Effector memory CD4-positive, alpha-beta T cell (primary cell): ENCODE measurements at places on chromosomes 3 and 15.

- no peak for DNase-seq
Observed at GRCh38 chr3:129034642-129035041, 25.9 kb upstream of the GP9 start.

DNA sequence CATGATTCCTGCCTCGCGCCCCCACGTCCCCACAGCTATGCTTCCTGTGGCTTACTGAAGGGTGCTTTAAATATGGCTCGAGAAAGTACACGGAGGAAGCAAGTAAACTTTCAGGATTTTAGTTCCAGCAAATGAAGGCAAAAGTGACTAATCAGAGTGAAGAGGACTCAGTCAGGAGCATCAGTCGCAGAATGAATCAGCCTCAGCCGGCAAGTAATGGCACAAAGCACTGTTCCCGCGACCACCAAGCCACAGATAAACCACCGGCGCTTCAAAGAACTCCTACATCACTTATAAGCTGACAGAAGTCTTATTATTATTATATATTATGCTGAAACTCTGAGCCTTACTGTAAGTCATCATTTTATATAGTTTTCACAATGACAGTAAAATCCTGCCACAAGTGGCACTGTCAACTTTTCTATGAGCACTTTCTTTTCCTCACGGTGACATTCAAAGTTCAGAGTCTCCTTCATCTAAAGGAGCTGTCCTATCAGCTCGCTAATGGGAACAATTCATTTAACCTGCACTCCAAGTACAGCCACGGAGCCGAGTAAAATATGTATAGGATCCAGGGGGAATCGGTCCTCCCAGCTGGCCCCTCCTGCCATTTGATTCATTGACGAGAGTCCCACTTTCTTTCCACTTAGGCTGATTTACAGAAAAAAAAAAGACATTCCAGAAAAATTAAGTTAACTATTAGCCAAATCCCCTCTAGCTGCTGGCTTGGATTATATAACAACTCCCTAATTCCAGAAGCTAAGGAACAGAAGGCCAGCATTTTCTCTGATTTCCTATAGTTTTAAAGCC is 217.0 kb upstream of the ICE2 start:
- no peak for DNase-seq

DNA sequence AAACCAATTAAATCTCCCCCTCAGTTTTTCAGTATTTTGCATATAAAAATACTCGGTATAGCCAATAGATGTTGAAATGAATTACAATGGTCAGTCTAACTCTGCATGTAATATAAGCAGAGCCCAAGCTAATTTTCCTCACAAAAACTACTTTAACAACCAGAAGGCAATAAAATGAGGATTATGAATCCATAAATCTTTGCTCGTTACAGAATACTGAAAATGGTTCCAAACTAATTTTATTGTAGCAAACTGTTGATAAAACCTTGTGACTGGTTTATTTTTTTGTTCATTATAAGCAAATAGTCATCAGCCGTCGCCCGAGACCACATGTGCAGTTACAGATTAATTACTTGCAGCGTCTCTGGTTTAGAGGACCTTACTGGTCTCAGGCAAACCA is 183.2 kb downstream of the SSR3 start:
- DNase-seq, result no peak

GRCh38 chr15:68791431-68792283 is 29.0 kb downstream of the ANP32A start:
- peak; percentile 33 for DNase-seq

- DNase-seq, result no peak
Observed at GRCh38 chr15:29616512-29616911, 205.8 kb downstream of the TJP1 start.

DNA sequence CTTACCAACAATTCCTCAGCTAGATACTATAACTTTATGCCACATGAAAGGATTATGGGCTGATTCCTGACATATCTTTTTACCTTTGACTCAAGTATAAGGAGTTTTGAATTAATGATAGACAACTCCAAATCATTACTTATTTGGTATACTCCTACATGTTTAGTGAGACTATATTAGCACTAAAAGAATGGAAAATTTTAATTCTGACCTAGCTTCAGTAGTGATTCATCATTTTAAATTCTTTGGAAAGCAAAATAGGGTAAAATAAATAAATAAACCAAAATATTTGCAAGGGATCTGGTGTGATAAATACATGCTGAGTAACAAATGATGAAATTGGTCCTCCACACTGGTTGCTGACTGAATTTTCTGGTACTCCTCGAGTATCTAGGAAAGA is 42.3 kb upstream of the VGLL3 start:
- DNase-seq, result no peak

GRCh38 chr15:90720131-90720530 is 3.0 kb downstream of the BLM start:
- DNase-seq, result no peak

GRCh38 chr3:89353465-89353864 is 246.0 kb downstream of the EPHA3 start:
- no peak for DNase-seq

DNA sequence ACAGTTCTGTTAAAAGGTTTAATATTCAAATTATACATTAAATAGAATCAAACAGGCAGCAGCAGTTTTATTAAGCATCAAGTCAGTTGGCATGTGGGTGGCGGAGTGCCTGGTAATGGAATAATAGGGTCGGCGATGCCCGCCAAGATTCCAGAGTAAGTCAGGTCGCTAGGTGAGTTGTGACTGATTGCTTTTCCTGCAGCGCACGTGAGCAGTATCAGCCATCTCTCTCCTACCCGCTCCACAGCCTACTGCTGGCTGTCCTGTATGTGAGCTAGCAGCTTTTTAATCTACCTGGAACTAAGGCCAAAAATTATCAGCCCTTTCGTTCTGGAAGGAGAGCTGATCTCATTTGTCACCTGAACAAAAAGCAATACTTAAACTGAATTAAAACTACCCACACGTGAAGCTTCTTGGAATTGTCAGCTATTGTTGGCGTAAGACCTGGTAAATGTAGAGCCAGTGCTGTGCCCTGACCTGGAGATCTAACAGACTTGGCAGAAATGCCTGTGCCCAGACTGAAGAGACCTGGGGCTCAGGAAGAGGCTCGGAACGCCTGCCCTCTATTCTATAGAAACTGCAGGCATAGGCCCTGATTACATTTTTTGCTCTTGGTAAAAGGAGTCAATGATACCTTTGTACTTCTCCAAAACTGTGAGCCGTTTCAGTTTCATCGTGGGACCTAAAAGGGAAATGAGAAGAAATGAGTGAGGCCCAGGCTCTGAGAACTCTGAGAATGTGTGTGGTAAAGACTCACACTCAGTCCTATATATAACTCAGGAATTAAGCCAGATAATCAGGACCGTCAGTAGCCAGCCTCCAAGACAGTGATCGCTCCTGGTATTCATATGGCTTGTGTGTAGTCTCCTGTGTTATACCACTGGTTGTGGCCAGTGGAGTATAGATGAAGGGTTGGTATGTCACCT is 21.9 kb downstream of the IDH3A start:
- DNase-seq, result no peak

GRCh38 chr3:142489572-142490323 is 41.9 kb upstream of the XRN1 start:
- no peak for DNase-seq

- DNase-seq, result no peak
Observed at GRCh38 chr3:182568261-182568660, 225.0 kb upstream of the ATP11B start.

- DNase-seq, result no peak
Observed at GRCh38 chr3:173932624-173933023, 535.1 kb downstream of the NLGN1 start.

DNA sequence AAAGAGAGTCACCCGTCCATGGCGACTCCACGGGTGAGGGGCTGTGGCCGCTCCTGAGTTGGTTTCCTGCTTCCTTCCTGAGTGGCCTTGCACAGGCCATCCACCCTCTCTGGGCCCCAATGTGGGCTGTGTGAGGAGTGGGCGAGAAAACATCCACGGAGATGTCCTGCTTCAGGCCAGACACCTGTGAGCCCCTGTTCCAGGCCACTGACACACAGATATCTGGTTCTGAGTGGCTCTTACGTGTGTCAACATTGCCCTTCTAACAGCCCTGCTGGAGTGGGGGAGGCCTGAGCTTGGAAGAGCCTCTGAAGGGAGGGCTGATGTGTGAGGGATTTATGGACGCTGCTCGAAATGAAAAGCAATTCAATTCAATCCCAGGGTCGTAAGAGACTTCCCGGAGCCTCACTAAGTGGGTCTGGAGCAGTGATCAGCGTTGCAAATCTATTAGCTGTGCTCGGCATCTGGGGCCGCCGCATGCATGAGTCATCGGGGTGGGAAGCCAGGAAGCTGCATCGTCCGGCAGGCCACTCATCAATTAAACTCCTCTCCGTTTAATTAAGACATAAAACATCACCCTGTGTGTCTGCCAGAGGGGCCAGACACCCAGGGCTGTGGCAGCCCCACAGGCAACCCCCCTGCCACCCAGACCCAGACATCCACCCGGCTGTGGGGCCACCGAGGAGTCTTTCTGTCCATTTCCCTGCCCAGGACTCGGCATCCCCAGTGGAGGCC is 20.0 kb upstream of the PRR23E start:
- no peak for DNase-seq

DNA sequence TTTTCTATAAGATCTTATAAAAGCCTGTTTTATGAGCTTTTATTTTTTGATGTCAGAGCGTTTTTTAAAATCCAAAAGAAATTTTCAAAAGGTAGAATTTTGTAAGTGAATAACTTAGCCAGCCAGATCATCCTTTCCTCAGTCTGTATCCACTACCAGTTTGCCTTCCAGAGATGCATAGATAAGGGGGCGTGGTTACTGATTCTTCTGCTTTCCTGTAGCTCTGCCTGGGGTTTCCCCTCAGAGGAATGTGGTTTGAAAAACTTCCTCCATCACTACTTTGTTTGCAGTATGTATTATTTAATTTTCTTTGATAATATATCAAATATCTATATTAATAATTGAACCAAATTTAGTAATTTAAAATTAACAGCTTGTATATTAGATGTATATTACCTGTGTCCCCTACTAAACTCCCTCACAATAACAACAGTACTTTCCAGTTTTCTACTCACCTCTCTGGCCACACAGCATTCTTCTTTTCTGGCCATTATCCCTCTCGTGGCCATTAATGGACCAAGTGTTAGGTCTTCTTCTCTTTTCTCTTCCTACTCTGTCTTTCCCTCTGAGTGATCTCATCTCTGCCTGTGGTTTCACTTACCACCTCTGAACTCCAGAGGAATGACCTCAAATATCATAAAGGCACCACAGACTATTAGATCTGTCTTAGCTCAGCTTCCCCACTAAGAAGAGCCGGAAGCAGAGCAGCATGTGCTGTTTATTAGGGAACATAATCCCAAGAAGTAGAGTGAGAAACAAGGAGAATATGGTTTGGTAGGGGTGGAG is 239.7 kb downstream of the UBE2E2 start:
- no peak for DNase-seq

- no peak for DNase-seq
Observed at GRCh38 chr3:30011237-30011803, 595.1 kb upstream of the TGFBR2 start.

DNA sequence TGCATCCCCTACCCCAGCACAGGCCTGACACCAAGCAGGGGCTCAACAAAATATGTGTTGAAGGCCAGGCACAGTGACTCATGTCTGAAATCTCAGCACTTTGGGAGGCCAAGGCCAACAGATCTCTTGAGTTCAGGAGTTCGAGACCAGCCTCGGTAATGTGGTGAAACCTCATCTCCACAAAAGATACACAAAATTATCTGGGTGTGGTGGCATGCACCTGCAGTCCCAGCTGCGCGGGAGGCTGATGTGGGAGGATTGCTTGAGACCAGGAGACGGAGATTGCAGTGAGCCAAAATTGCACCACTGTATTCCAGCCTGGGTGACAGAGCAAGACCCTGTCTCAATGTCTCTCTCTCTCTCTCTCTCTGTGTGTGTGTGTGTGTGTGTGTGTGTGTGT is 30.7 kb upstream of the CYP11A1 start:
- no peak for DNase-seq

GRCh38 chr15:65370885-65371284 is 6.9 kb downstream of the IGDCC3 start:
- DNase-seq, result no peak

DNA sequence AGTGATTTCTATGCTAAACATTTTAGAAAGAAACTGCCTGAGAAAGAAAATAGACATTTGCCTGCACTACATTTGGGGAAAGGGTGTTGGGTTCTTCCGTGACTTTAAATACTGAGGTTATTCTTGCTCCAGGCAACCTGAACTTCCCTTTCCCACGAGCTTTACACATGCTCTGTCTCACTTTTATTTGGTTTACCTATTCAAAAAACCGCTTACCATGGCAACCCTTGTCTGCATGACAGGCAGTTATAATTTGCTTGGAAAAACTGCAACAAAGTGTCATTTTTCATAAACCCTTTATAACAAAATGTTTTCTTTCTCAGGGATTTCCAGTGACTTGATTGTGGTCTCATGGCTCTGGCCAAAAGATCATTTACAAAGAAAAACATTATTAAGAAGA is 416.3 kb upstream of the MEIS2 start:
- no peak for DNase-seq

- DNase-seq, result no peak
Observed at GRCh38 chr3:15359677-15360397, 27.5 kb upstream of the SH3BP5 start.

- no peak for DNase-seq
Observed at GRCh38 chr3:112785321-112786001, 61.2 kb downstream of the CD200R1L start.

DNA sequence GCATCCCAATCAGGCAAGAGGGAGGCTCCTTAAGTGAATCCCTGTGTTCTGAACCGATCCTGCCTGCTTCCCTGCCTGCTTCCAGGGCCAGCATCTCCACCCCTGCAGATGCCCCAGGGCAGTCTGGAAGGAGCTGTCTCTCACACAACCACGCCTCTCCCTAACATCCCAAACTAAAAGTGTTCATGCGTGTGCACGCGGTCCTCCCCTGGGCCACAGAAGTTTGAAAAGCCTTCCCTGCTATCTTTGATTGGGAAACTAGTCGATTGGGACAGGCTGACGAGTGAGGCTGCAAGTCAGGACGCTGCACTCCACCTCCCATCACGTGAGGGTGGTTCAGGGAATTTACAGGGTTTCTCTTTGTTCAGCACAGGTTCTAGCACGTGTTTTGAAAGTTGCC is 340.9 kb upstream of the ICE2 start:
- DNase-seq, result no peak

DNA sequence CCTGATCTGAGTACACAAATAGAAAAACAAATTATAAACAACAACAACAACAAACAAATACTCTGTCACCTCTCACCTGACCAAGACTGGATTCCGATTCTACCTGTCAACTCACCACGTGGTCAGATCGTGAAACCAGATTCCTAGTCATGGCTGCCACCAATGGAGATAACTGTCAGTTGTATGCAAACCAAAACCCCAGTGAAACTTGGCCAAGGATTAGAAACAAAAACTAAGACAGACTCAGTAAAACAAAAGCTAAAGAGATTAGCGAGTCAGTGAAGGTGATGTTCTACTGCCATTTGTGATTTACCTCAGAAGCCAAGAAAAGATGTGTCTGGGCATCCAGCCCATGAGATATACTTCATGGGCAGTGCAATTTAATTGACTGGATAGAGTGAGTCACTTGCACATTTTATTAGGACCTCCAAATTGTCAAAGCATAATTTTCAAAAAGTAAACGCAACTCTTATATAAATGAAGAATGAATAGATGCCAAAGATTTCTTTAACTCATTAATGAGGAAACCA is 31.1 kb downstream of the PHLDB2 start:
- DNase-seq, result no peak

GRCh38 chr15:46921891-46922290 is 795.4 kb upstream of the SEMA6D start:
- DNase-seq, result no peak

- DNase-seq, result no peak
Observed at GRCh38 chr3:187795207-187795960, 50.1 kb upstream of the BCL6 start.
